Ureter (tissue), 1 donor: ENCODE measurements at places on chromosomes 11 and 22. TPM values are rescaled to one million over a fixed set of nuclear protein-coding genes. Genes with fewer than 3 reads are reported as not detected.
A peak's percentile ranks its signal among the peaks of the same experiment; 100 is the strongest.

GRCh38 chr11:16863389-16863788, 124.9 kb downstream of the C11orf58 start:
- no peak for DNase-seq

DNA sequence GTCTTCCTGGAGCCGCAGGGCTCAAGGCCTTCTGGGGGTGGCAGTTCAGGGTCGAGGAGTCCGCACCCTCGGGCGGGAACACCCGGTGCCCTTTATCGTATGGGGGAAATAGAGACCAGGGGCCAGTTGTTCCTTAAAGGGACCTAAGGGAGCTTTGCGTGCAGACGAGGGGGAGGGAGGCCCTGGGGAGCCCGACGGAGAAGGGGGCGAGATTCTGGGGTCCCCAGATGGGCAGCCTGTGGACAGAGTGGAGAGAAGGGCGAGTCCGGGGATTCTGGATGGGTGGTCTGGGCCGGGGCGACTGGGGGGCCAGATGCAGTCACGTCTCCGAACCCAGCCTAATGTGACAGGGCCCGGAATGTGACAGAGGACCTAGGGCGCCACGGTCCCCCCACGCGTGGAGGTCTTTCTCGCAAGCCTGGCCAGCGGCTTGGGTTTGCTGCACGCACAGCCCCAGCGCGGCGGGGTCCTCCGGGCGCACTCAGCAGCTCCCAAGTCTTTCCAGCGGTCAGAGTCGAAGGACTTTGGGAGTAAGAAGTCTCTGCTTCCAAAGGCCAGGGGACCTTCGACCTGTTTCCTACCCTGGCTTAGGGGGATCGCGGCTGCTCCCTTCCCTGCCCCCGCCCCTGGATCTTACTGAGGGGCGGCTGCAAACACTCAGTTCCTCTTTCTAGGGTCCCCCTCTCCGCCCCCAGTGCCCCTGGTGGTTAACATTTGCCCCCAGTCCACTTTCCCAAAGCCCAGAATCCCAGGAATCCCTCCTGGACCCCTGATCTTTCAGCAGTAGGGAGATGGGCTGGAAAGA, 547 bp downstream of the TUBA8 start:
- DNase-seq: no peak

MAPK11 gene
- total RNA-seq: 15.4 TPM

GRCh38 chr22:44604991-44605390, 97.0 kb upstream of the PRR5 start:
- no peak for DNase-seq

SCGB1A1 gene
- not detected for total RNA-seq

RFPL1 gene
- total RNA-seq: not detected

GRCh38 chr11:115672999-115673411, 168.8 kb upstream of the CADM1 start:
- peak; percentile 57 for DNase-seq

DNA sequence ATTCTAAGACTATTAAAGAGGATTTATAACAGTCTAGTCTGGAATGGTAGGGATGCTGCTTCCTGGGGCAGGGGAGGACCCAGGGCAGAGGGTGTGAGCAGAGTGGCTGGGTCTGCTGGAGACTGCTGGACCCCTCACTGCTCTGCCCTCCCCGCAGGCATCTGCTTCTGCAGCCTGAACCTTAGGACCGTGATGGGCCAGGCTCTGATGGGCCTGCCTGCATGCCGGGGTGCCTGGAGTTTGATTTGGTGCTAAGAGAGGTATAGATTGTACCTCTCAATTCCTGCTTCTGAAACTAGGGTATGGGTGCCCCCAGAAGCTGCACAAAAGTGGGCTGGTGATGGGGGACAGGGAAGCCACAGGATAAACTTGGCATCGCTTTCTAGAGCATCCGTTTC, 54.9 kb downstream of the CD82 start:
- peak; percentile 38 for DNase-seq

- no peak for DNase-seq
Observed at GRCh38 chr11:47010179-47010578, 73.6 kb downstream of the CSTPP1 start.

DNA sequence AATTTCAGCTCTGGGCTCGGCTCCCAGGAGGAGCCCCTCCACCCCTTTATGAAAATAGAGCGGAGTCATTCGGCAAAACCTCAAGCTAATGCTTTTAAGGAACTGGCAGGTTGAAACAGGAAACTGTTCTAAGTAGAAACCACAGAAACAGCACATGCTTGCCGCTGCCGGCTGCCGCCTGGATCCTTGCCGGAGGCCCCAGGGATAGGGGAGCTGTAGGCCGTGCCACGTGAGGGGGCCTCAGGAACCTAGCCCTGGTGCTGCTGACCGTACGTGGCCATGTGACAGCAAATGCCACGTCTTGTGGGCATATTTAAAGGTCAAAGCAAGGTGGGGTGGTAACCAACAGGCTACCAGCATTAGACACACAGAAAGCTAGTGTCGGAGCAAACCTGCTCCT, 77.9 kb upstream of the TIMP3 start:
- peak; percentile 82 for DNase-seq

ANKK1 gene
- total RNA-seq: 1.4 TPM

DNA sequence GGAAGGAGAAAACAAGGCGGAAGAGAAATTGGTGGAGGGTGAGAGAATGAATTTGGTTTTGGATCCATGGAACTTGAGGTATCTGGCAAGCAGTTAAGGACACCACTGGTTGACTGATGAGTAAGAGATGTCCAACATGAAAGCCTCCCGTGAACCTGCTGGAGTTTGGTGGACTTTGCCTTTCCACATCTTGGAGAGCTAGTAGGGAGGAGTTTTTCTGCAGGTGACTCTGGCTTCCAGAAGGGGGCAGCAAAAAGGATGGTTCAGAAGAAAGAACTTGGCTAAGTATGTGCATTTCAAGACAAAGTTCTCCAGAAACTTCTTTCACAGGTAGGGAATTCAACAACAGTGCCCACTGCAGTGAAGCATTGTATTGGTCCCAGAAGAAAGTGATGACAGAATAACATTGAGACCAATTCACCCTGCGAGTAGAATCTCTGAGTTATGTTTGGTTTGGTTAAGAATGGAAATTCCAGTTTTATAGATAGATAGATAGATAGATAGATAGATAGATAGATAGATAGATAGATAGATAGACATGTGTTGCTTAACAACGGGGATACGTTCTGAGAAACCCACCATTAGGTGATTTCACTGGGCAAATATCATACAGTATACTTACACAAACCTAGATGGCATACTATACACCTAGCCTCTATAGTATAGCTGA, 28.5 kb downstream of the DCDC1 start:
- no peak for DNase-seq

GRCh38 chr11:43579919-43580276, 100.6 kb upstream of the HSD17B12 start:
- no peak for DNase-seq

- peak; percentile 53 for DNase-seq
Observed at GRCh38 chr11:13668957-13669521, 571 bp downstream of the FAR1 start.

- no peak for DNase-seq
Observed at GRCh38 chr22:33139937-33140336, 81.8 kb upstream of the SYN3 start.

GRCh38 chr22:20040327-20041200, 19.7 kb downstream of the TANGO2 start:
- DNase-seq: no peak

DNA sequence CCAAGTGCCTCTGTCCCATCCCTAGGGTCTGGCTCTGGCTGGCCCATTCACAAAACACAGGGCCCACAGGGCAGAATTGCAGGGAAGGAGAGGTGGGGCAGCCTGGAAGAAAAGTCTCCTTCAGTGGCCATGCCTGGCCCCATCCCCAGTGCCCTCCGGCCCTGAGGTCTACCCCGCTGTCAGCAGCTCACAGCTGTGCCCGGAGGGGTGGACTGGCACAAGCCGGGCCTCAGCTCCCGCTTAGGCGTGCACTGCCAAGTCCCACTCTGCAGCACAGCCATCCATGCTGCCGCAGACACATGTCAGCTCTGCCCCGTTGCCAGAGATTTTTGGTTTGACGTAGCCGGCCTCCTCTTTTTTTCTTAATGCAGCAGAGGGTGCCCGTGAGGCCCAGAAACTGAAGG, 3.9 kb upstream of the SCN2B start:
- DNase-seq: peak; percentile 57

GRCh38 chr11:19242179-19242932, 1.6 kb upstream of the E2F8 start:
- no peak for DNase-seq

DNA sequence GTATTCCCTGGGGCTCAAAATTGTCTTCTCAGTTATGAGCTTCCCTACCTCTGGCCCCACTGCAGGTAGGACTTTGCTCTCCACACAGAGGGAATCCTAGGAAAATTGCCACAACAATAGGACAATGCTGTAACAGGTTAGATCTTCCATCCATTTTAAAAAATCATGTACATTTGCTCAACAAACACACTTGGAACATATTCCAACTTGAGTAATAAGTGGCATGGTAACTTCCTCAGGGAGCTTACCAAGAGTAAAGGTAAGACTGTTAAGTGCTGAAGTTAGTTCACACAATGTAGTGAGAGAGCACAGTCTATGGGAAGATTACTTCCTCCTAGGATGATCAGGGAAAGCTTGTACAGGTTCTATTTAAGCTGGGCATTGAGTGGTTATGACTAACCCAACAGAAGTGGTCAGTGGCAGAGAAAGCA, 78.9 kb upstream of the BIRC3 start:
- no peak for DNase-seq

TCF20 gene
- 64.9 TPM for total RNA-seq
